ENCODE measurements at places on chromosomes 5 and 9. TPM values are rescaled to one million over a fixed set of nuclear protein-coding genes. Genes with fewer than 3 reads are reported as not detected.

Gene FLT4
- polyA plus RNA-seq = 5.6 TPM

GRCh38 chr5:117131048-117131679 is 556.5 kb upstream of the SEMA6A start:
- peak; percentile 26 for DNase-seq

GRCh38 chr5:1746371-1747078 is 53.1 kb downstream of the MRPL36 start:
- DNase-seq = no peak

Gene SLC6A7
- polyA plus RNA-seq = 1.7 TPM

Gene PCDHA7
- 0.12 TPM for polyA plus RNA-seq

DNA sequence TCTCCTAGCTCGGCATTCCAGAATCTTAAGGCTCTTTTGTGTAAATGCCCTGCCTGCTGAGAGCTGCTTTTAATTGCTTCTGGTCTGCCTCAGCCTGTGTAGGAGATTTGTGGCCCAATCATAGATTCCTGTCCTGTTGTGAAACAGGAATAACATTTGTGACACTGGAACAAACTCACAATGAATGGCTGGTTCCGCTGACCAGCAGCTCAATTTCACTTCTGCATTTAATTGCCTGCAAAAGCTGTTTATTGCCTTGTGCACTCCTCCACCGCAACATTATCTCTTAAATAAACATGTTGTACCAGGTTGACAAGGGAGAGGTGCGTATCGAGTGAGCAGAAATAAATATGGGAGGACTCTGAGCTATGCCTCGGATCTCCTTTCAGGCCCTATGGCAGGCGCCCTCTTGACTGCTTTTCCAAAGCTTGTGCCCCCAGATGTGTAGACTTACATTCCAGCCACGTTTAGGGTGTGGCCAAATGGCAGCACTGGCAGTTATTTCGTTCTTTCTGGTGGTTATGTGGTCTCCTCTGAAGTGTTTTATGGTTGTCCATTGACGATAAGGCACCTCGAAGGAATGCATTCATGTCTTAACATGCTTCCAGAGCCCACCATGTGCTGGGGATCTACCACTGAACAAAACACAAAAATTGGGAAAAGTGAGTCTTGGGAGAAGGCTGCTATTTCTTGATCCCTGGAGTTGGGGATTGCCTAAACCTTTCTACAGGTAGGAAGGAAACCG is 58.1 kb downstream of the DMRT1 start:
- DNase-seq = no peak

DNA sequence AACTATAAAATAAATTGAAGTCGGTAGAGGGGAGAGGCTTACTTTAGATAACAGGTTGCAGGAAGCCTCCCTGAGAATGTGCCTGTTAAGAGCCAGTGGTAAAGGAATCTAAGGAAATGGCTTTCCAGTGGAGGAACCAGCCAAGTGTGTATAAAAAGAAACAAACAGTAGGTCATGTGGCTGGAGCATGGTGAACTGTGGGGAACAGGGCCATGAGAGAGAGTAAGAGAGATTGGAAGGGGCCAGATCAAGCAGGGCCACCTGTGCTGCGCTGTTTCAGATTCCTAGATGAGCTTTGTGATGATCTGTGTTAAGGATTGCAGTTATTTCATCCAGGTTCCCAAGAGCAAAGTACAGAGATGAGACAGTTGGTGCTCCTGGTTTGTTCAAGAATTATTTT is 152.7 kb upstream of the SGCD start:
- DNase-seq = no peak

Gene ZNF300
- polyA plus RNA-seq = 17.6 TPM

DNA sequence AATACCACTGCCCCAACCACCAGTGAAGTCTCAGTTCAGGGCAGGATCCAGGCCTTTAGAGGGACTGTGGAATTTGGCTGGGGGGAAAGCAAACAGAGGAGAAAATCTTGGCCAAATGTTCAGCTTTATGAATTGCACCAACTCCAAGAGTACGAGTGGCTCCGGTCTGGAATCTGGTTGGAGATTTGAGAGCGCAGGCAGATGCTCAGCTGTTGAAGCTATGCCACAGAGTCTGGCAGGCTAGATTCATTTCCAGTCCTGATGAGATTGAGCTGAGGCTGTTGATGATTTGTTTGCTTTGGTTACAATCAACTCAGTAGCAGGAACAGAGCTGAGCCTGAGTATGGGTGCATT is 9.1 kb upstream of the HSPB3 start:
- DNase-seq = peak; percentile 70

Gene PCDHGA2
- 2.2 TPM for polyA plus RNA-seq

DNA sequence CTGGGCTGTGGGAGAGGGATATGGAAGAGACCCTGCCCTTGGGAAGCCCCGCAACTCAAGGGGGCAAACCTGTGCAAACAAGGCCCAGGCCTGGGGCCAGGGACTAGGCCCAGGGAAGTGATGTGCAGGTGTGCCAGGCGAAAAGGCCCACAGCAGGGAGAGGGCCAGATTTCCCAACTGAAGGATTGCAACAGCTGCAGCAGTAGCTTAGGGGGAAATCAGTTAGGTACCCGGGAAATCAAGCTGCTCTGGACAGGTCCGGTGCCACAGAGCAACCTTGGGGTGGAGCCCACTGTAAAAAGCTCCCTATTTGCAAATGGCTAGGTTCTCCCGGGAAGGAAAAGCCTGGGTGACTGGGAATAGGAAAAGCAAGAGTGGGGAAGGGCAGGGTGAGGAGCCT is 10.4 kb downstream of the GRIN1 start:
- no peak for DNase-seq

DNA sequence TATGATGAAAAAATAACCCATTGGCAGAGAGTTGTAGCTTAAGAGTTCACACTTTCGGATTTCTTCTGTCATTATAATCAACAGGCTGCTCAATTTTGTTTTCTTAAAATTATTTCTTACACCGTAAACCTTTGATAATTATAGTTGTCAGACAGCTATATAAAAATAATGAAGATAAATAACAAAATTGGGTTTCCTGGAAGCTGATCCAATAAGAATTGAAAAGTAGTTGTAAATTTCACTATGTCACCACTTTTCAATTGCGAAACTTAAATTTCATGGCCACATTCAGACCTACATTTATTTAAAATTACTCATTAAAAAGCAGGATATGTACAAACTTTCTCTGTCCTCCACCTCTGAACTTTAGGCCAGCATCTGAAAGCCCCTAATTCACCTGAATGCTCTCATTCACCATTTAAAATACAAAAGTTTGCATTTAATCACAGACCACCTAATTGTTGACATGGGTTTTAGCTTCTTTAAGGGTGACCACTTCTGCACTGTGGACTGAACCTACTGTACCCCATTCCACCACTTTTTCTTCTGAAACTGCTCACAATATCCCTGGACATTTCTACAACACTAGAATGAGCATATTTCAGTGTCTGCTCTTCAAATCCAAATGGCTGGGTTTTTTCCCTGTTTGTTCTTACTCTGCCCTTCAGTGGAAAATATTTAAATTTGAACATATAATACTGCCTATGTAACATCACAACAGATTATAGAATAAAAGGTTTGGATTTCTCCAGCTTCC is 680 bp downstream of the SELENOP start:
- no peak for DNase-seq

DNA sequence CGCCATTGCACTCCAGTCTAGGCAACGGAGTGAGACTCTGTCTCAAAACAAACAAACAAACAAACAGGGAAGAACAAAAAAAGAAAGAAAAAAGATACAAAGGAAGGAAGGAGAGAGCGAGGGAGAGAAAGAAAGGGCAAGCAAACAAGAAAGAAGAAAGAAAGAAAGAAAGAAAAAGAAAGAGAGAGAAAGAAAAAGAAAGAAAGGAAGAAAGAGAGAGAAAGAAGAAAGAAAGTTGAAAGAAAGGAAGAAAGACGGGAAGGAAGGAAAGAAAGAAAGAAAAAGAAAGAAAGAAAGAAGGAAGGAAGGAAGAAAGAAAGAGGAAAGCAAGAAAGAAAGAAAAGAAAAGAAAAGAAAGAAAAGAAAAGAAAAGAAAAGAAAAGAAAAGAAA is 13.1 kb upstream of the ALDOB start:
- DNase-seq = no peak

Gene SAXO1
- 0.14 TPM for polyA plus RNA-seq

- no peak for DNase-seq
These were observed 286.4 kb downstream of the GADD45G start for GRCh38 chr9:89891221-89891590.

GRCh38 chr9:26504057-26504456 is 388.5 kb downstream of the CAAP1 start:
- DNase-seq = peak; percentile 27

- no peak for DNase-seq
These were observed 136.4 kb upstream of the TBC1D2 start for GRCh38 chr9:98391867-98392266.

- DNase-seq = no peak
These were observed 377.1 kb downstream of the SPOCK1 start for GRCh38 chr5:137122075-137122474.

GRCh38 chr5:82421119-82421518 is 143.0 kb upstream of the RPS23 start:
- no peak for DNase-seq

- no peak for DNase-seq
These were observed 461.2 kb downstream of the CDH12 start for GRCh38 chr5:22391956-22392355.

Gene LVRN
- 8.0 TPM for polyA plus RNA-seq

Gene IL9
- not detected for polyA plus RNA-seq

Measured in muscle of back (tissue), 13 donors.